Hematopoietic multipotent progenitor cell treated with erythropoietin and hydrocortisone succinate and interleukin-3 and kit ligand, for 15 days (in vitro differentiated cells): ENCODE measurements at places on chromosomes 4 and X.

DNA sequence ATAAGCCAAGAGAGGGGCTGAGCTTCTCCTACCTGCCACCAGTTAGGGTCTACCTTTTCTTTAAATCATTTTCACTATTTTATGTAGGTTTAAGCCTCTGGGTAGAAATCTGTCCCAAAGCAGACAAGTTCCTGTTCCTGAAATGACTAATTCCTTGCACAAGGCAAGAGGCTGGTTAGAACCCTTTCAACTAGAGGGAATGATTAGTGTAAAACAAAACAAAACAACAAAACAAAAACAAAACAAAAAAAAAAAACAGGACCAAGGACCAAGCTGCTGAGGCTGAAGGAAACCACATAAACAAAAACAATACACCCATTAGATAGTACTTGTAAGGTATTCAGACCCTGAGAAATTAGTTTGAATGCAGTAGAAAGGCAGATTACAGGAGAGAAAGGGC, 62.7 kb downstream of the MAML3 start:
- DNase-seq, result no peak

DNA sequence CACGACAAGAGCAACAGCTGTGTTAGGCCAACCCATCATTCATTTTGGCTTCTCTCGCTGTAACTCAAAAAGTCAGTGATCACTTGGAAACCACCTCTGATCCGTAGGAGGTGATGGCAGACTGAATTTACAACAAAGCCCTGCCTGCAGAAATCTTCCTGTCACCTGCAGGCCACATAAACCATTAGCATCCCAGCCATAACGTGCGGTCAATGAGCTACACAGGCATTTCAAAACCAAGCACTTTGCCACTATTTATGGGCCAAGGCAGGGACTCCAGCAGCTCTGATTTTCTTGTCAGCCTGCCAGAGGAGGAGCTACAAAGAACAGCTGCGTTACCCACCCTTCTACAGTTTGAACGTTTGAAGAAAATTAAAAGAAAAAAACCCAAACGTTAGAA, 228.1 kb upstream of the PPARGC1A start:
- no peak for DNase-seq

DNA sequence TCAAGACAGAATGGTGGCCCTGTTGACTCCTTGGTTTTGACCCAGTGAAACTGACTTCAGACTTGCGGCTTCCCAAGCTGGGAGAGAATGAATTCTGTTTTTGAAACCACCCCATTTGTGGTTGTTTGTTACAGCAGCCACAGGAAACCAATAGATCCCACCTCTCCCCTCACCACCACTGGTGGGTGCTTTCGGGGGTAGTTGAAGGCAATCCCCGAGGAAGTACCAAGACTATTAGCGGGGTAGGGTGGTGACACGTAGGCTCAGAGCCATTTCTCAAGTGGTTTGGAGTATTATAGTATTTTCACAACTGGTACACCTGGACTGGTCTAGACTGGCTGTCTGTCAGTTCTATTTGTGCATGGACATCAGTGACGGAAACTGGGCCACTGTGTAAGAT, 189.1 kb upstream of the RBPJ start:
- no peak for DNase-seq

DNA sequence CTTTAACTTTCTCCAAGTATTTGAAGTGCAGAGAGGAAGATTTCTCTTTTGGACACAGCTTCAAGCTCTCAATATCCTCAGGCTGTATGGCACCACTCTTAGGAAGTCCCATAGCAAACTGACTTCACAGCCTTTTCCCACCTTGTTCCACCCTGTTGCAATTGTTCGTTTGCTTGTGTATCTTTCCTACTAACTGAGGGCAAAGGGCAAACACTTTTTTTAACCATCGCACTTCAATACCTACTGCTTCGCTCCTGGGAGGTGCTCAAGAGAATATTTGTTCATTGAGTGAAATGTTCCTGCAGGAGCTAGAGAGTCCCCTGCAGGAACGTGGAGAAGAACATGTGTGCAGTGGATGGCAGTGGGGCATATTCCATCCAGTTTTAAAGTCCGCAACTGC, 638.6 kb downstream of the BCOR start:
- no peak for DNase-seq

- no peak for DNase-seq
Measured at GRCh38 chr4:120680647-120681228, 241.8 kb downstream of the PRDM5 start.

- no peak for DNase-seq
Measured at GRCh38 chrX:151085207-151085606, 91.2 kb upstream of the GPR50 start.

DNA sequence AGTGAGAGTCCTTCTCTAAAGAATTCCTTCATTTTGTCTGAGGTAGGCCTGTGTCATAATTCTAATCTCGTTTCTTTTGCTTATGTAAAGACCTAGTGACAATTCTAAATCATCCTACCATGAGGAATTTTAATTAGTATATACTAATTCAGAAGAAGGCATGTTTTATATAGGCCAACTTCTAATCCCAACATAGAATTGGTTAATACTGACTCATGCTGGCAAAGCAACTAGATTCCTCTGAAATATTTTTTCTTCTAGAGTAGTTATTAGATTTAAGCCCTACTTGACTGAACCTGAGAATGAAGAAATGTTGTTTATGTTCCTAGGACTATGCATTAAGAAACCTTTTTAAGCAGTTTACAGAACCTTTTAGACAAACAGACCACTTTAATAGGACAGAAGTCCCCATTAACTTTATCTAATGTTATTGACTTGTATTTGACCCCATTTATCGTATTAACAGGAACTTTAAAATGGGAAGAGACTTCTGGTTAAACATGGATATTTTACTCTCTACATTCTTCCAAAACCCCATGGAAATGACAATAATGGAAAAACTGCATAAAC, 56.1 kb upstream of the EIF1AX start:
- DNase-seq, result no peak
